DMS 273 treated with DMSO at 0.1 percent for 48 hours (cell line): ENCODE measurements at places on chromosomes 12 and 14.
A peak's percentile ranks its signal among the peaks of the same experiment; 100 is the strongest.

DNA sequence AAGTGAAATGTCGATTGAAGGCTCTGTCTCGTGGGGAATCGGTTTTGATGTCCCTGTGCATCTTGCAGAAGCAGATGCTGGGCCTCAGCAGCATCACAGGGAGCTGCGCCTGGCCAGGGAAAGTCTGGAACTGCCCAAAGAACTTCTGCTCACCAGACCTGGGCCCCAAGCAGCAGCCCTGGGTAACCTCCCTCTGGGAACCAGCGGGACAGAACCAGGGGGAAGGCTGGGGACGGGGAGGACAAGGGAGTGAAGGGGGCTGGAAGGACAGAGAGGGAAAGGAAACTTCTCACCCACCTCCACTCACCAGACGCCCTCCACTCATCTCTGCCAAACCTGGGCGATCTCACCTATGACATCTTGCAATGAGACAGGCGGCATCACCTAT lies 26.8 kb upstream of the C14orf180 start:
- no peak for DNase-seq

DNA sequence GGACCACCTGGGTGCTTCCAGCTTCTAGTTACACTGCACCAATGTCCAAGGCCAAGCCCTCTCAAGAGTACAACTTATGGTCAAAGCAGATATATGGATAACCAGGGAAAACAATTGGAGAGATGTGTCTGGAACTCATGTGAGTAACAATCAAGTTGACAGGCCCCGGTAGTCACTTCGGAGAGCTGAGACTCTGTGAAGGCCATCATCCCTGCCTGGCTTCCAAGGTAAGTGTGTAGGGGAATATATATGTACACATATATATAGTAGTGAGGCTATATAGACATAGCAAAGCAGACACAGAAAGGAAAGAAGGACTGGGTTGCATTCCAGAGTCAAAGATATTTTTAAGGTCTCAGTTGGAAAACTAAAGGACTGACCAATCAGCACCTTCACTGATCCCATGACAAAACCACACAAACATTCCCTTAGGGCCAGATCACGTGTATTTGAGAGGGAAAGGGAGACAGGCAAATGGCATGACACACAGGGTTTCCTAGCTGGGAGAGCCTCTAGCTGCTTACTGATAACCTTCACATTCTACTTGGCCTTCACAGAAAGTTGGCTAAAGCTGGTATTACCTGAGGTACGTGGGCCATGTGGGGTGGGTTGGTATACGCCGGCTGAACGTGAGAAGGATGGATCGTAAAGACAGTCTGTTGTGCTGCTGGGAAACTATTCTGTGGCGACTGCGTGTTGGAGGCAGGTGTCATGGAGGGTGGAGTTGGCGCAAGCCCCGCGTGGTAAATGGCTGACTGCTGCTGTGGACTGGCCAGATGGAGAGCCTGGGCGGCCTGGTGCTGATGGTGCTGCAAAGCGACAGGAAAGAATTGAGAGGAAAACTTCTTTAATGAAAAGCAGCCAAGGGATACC lies 50.0 kb downstream of the SH2B3 start:
- DNase-seq: no peak

- DNase-seq: no peak
Measured at GRCh38 chr12:94261786-94262185, 113.4 kb downstream of the PLXNC1 start.

GRCh38 chr12:28227251-28227650 lies 37.0 kb downstream of the CCDC91 start:
- DNase-seq: no peak

- DNase-seq: no peak
Measured at GRCh38 chr12:124218243-124218560, 76.7 kb upstream of the RFLNA start.

DNA sequence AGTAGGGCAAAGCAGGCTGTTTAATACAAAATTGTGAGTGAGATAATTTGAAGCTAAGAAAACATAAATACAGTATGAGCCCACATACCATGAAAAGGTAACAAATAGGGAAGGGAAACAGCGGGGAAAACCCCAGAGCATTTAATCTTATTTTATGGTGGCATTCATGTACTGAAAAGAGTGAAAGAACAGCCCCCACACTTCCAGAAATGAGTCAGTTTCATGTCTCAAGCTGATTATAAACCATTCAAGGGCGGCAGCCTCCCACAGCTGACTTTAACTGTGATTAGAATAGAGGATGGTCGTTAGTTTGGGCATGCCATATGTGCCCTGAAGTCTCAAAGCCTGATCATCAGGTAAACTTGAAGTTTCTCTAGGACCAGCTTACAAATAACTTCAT lies 64.5 kb downstream of the FOXG1 start:
- DNase-seq: no peak

- no peak for DNase-seq
Measured at GRCh38 chr12:47271800-47272239, 192.1 kb upstream of the AMIGO2 start.

DNA sequence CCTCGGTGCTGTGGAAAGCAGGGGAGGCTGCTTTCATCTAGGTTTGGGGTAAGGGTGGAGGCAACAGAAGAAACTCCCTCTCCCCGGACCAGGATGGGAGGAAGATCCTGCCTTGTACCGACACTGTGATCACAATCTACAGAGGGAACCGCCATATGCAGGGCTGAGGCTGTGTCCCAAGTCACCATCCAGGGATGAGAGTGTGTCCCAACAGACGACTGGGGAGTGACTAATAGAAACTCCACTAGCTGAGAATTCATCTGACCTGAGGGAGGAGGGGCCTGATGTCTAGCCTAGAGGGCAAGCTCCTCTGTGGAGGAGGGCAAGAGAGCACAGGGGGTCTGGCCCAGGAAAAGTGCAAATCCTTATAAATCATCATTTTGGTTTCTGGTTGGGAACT lies 172.4 kb downstream of the CALM1 start:
- no peak for DNase-seq

DNA sequence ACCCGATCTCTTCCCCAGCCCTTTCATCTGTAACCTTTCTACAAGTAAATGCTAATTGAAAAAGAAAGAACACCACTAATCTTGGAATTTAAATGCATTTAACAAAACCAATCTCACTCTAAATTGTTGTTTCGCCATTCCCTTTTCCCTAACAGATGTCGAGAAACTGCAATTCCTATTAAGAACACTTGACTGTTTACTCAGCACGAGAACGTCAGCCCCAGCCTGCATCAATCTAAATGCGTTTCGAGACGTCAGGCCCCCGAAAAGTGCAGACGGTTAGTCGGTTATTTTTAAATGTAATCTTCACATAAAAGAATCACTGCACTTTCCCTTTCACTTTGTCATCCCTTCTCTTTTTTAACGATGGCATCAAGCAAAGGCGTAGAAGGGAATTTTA lies 837.6 kb downstream of the VRK1 start:
- DNase-seq: no peak

DNA sequence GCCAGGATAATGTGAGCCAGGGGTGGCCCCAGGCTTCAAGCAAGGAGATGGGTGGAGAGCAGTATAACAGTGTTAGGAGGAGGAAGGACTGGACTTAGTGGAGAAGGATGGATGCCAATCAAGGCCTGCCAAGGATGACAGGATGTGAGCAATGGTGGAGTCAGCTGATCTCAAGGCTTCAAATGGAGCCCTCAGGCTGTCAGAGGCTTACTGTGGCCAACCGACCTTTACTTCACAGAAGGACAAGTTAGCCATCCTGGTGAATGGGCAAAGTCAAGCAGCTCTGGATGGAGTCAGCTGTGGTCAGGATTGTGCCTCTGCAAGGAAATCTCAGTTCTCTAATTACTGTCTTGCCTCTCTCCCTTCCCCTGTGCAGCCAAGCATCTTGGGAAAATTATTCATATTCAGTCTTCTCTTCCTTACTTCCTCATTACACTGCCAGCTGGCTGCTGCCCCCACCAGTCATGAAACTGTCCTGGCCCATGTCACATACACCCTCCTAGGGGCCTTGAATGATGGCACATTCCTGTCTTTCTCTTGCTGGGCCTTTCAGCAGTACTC lies 7.6 kb upstream of the STAT6 start:
- no peak for DNase-seq

DNA sequence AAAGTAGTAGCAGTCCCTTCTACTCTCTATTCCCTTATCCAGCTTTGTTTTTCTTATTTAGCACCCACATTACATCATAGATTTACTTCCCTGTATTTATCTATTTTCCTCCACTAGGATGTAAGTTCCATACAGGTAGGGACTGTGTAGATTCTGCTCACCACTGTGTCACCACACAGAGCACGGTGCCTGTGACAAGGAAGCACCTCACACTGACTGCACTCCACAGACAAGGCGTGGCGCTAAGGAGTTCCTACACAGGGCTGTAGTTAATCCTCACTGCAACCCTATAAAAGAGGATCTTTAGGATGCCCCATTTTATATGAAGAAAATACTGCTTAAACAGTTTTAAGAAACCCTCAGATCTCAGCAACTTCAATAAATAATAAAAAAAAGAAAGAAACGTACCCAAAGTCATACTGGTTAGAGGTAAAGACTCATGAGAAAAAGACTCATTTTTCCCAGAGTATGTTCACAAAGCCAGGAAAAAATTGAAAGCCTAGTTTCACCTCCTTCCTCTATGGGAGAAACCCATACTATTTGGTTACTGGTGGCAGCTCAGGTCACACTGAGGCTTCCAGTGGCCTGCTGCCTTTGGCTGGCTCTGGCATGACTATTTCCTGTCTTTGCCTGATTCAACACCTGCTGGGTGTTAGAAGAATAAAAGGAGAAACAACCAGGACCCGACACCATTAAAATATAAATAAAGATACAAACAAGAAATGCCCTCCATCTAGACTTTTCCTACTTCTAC lies 36.9 kb downstream of the RAD9B start:
- no peak for DNase-seq

GRCh38 chr14:70754991-70755390 lies 54.3 kb downstream of the MAP3K9 start:
- DNase-seq: peak; percentile 28

DNA sequence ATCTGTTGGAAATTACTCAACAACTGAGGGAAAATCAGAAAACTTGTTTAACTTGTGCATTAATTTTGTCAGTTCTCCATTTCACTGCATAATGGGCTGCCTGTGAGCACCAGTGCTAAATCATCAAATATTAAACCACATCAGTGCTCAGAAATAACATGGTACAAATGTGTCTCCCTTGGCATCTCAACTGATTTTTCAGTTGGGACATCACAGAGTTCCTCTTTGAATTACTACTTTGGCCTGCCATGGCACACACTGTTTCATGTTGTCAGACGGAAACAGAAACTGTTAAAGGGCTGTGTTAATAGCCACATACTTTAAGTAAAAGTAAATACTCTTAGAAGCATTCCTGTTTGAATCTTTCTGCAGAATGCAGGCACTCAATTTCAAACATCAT lies 42.1 kb upstream of the STRN3 start:
- DNase-seq: no peak

- DNase-seq: no peak
Measured at GRCh38 chr12:51217133-51217967, 512 bp downstream of the POU6F1 start.

- no peak for DNase-seq
Measured at GRCh38 chr12:13945236-13945635, 36.2 kb downstream of the GRIN2B start.

GRCh38 chr12:33438851-33439586 lies 600 bp downstream of the SYT10 start:
- DNase-seq: no peak
